ENCODE measurements at places on chromosomes 11 and 22. TPM values are rescaled to one million over a fixed set of nuclear protein-coding genes. Genes with fewer than 3 reads are reported as not detected.

CREB3L1 gene
- 5.8 TPM for total RNA-seq

SUSD2 gene
- total RNA-seq: 54.2 TPM

SMTN gene
- total RNA-seq: 29.1 TPM

OR52E8 gene
- total RNA-seq: not detected

TRPC6 gene
- 0.77 TPM for total RNA-seq

SCN3B gene
- total RNA-seq: 0.23 TPM

C11orf97 gene
- not detected for total RNA-seq

DLAT gene
- total RNA-seq: 27.0 TPM

All from A549 treated with CpdA at 1 μM for 4 hours (cell line).